ENCODE measurements at places on chromosomes 3 and 15.
A peak's percentile ranks its signal among the peaks of the same experiment; 100 is the strongest.

DNA sequence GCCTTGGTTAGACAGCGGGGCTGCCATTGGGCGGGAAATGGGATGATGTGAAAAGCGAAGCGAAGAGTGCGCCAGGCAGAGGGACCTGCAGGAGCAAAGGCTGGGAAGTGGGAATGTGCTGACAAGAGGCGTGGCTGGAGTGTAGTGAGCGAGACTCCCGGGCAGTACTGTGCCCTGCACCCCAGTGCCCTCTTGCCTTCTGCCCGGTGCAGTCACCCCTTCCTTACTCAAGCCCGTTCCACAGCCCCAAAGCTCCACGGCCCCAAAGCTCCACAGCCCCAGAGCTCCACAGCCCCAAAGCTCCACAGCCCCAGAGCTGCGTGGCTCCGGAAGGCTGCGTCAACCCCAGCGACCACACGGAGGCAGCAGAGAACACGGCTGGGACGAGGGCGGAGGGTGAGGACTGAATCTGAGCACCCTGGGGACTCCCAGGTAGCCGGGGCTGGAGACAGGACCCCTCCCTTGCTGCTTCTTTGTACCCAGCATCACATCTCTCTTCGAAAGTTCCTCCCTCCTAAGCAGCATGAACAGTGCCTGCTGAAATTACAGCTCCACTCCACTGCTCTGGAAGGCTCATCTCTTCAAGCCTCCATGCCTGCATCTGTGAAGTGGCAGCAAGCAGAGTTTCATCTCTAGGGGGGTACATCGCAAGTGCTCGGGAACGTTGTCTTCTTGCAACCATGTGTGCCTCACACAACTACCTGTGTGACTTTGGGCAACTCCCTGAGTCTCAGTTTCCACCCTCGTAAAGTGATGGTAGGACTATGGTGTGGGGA lies 108.9 kb downstream of the FBLN2 start:
- peak; percentile 22 for DNase-seq

DNA sequence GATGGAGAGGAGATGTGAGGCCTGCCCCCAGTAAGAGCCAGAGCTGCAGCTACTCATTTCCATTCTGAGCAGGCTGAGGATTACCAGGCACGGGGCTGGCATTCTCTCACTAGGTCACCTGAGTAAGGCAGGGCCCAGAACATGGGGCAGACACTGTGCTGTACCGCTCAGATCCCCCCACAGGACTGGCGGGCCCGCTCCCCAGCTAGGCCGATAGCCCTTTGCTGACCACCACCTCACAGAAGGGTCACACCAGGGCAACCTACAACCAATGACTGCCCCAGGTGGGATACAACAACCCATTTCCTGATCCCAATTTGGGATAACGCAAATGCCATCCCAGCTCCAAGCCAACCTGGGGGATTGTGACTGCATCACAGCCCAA lies 52.5 kb downstream of the OXNAD1 start:
- DNase-seq: no peak

DNA sequence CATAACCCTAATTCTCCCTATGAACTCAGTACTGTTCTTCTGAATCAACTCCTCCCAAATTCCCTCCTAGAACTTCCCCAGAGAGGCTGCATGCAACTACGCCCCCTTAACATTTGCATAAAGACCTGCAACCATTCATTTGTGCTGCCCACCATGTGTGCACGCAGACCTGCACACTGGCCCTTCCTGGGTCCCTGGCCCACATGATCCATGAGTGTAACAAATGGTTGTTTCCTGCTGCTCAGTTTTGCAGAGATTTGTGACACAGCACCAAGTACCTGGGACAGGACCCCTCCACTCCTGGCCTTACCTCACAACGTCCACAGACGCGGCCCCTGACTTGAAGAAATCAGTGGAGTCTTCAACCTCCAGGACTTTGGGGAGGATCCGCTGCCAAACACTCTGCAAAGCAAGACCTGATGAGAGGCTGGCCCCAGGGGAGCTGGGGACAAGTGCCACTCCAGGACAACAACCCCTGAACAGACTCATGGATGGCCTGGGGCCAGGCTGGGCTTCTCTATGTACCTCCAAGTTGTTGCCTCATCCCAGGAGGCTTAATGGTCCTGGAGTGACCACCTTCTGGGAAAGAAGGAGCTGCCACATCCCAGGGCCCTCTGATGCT lies 33.8 kb downstream of the ALDH1L1 start:
- no peak for DNase-seq

DNA sequence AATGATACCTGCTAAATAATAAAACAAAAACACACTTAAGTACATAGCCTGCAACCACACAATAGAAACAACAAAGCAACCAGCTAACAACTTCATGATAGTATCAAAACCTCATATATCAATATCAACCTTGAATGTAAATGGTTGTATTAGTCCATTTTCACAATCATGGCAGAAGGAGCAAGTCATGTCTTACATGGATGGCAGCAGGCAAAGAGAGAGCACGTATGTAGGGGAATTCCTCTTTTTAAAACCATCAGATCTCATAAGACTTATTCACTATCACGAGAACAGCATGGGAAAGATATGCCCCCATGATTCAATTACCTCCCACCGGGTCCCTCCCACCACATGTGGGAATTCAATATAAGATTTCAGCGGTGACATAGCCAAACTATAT lies 44.5 kb upstream of the PTX3 start:
- no peak for DNase-seq

GRCh38 chr3:2929574-2929973 lies 180.6 kb downstream of the IL5RA start:
- no peak for DNase-seq

DNA sequence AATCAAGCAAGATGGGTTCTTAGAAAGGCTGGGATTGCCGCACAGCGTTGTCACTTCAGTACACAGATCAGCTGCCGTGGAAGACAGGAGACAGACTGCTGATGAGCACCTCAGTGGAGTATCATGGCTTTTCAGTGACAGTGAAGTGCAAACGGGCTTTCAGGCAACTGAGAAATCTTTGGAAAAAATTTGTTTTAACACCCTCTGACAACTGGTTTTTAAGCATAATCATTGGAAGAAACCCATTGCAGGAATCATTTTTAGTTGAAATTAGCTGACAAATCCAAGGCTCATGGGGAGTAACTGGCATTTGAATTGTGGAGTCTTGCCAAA lies 418.8 kb downstream of the OTOL1 start:
- DNase-seq: no peak

DNA sequence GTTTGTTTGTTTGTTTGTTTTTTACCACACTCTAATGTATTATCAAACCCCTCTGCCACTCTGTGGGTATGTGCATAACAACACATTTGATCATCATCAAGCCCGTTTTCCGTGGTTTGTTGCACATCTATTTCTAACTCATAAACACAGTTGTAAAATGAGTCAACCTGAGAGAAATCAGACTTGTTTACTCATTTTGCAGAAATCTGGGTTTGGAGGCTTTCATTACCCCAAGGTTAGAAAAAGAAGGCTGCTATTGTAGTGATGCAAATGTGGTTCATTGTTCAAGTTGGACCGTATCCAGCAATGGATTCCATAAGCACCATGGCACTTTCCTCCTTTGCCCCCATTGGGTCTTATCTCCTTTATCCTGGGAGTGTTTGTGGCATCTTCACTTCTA lies 353.2 kb upstream of the SOX2 start:
- DNase-seq: no peak

GRCh38 chr3:117191245-117191644 lies 481.7 kb downstream of the TUSC7 start:
- DNase-seq: no peak

GRCh38 chr3:48661501-48662144 lies 1.1 kb downstream of the CELSR3 start:
- no peak for DNase-seq

DNA sequence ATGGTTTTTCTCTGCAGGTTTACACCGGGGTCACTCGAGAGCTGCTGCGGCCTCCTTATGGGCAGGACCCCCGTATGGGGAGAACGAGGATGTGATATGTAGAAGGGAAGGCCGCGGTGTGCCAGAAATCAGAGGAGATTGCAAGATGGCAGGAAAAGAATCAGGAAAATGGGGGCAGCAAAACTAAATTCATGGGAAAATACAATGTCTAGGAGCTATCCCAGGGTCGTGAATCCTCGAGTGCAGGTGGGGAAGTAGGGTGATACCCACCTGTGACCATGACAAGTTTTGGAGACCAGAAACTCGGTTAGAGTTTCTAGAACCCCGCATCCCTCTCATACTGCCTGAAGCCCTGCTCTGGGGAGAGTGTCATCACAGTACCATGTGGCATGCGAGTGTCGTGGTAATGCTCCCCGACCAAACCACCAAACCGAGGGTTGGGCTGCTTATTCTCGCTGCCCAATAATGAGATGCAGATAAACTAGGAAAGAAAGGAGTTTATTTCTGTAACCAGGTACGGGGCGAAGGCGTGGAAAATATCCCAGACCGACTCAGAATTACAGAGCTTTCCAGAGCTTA lies 781 bp downstream of the TRNT1 start:
- DNase-seq: no peak

DNA sequence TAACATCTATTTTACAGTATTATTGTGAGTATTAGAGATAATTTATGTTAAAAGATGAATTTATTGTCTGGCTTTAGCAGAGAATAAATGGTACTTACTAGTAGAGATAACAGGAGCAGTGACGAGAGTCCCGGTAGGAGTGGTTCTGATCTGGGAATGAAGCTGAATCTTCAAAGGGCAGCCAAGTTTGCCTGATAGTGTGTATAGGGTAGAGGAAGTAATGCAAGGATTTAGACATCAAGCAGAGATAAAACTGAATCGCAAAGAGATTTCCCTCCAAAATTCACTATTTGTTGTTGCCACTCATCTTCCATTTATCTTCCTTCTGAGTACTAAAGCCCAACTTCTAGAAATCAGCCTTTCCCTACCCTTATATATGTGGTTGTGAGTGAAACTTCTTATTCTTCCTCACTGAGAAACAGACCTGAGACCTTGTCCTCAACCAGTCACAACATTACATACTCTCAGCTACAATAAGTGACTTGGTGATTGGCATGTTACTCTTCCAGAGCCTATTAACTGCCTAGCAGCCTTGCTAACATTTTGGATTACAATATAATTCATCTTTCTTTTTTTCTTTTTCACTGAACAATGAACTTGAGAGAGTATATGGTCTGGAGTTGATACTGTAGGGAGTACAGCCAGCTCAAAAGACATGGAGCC lies 692.7 kb upstream of the ZNF385D start:
- no peak for DNase-seq
